SW 1271 (cell line): ENCODE measurements at places on chromosomes 2 and 18.

GRCh38 chr2:19547321-19547720 lies 188.9 kb upstream of the OSR1 start:
- DNase-seq = no peak

GRCh38 chr2:68483011-68483410 lies 15.6 kb downstream of the APLF start:
- no peak for DNase-seq

GRCh38 chr18:78507217-78507616 lies 472.4 kb upstream of the SALL3 start:
- DNase-seq = no peak

GRCh38 chr2:235951982-235952381 lies 216.2 kb downstream of the GBX2 start:
- DNase-seq = no peak

GRCh38 chr2:190344276-190344827 lies 963 bp downstream of the INPP1 start:
- DNase-seq = peak; percentile 12

DNA sequence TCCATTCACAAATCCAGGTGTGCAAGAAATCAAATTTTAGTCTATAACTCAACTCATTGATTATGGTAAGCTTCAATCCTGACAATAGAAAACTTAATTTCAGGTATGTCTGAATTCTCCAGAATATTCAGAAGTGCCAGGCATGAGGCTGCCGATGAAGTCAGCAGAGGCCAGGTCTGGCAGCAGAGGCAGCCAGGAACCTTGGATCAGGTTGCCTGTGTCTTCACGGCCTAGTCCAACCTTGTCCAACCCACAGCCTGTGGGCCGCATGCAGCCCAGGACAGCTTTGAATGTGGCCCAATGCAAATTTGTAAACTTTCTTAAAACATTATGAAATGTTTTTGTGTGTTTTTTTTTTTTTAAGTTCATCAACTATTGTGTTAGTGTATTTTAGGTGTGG lies 46.9 kb upstream of the ASPRV1 start:
- DNase-seq = no peak

DNA sequence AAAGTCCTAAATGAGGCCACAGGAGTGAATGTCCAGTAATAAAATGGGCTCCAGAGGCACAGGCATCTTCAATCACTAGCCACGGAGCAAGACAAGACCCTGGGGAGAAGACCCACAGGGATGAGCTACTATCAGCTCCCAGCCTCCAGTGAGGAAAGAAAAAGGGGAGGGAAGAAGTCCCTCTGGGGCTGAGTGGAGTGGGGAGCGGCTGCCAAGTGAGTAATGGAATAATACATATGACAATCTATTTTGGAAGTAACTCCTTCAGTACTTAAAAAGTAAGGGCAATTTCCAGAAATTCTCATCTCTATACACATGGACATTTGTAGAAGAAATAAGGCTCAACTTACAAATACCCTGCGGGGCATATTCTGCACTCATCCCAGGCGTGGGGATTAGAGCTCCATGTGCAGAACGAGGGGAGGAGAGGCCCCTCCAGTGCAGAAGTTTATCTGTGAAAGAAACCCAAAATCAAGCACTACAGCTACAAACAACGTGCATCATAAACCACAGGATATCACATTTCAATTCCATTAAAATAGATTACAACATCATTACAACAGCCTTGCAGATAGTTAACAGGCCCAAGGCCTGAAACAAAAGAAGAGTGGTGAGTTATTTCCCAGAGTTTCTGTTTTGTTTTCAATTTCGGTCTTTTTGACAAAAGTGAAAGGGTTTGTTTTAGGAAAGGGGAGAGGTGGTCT lies 84.9 kb downstream of the BCL11A start:
- DNase-seq = no peak
